ENCODE measurements at places on chromosomes 7 and 10. TPM values are rescaled to one million over a fixed set of nuclear protein-coding genes. Genes with fewer than 3 reads are reported as not detected.

Gene ADRA2A
- 3.6 TPM for polyA plus RNA-seq

Gene CRTAC1
- polyA plus RNA-seq = 40.9 TPM

Gene FAM20C
- 33.4 TPM for polyA plus RNA-seq

Gene ELN
- 549 TPM for polyA plus RNA-seq

Gene ASIC3
- 2.6 TPM for polyA plus RNA-seq
